ENCODE measurements at places on chromosomes 2 and 18.

GRCh38 chr18:62937065-62937464, 221.7 kb downstream of the PHLPP1 start:
- DNase-seq = peak; percentile 17

GRCh38 chr18:77617694-77618093, 368.0 kb downstream of the GALR1 start:
- DNase-seq = no peak

DNA sequence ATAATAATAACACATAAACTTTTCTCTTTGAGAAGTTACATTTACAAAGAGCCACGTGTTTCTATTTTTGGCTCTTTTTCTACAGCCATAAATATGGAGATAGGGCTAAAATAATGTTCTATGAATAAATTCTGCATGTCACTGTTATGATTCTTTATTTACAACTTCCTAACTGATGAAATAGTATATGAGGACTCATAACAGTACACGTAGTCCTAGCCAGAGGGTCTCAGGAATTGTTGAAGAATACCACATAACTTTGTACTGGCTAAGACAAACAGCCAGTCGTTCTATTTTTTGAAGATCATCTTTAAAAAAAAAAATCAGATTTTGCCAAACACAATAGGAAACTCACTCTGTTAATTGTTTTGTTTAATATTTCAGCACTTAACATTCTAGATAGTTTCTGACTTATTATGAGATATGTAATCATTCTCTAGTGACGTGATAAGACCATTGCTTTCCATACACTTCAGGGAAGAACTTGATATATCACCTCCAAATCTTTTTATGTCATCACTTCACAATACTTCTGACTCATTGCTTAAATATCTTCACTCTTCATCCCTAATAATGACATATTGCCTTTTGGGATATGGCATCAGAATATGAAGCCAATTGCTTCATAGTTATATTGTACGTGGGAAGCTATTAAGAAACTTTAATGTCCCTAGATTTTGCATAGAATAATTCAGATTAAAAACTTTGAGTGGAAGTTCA, 256.1 kb downstream of the XIRP2 start:
- DNase-seq = no peak

GRCh38 chr2:220708366-220708765, 863.7 kb downstream of the EPHA4 start:
- peak; percentile 62 for DNase-seq

- no peak for DNase-seq
Observed at GRCh38 chr2:156790343-156791037, 354.3 kb downstream of the GPD2 start.

- DNase-seq = no peak
Observed at GRCh38 chr2:19473350-19473749, 114.9 kb upstream of the OSR1 start.

DNA sequence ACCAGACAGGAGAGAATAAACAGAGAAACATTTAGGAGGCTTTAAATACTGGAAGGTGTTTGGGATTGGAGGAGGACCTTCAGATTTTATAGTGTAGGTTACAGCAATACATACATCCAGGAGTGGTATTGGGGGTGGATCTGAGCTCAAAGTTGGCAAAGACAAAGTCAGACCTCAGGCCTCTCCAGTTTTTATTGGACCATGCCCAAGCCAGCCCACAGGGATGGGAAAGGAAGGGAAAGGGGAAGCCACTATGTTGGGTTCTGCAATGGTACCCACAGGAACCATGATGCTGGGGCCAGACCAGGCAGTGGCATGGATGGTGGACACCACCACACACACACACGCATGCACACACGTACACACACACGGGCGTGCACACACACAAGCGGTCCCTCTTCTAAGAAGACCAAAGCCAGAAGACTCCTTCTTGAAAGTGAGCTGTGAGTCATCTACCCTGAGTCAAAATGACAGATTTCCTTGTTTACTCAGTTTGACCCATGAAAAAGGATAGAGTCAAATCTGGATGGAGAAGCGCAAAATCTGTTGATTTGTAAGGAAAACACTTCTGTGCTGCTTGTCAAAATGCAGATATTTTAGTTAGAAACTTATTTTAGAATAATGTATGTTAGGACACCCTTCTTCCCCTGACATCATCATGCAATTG, 87.9 kb downstream of the TRABD2A start:
- no peak for DNase-seq
